Cardiac fibroblast (primary cell): ENCODE measurements at places on chromosomes 16 and 17.
A peak's percentile ranks its signal among the peaks of the same experiment; 100 is the strongest.

GRCh38 chr16:76668207-76668725 lies 391.1 kb downstream of the CNTNAP4 start:
- DNase-seq = no peak

DNA sequence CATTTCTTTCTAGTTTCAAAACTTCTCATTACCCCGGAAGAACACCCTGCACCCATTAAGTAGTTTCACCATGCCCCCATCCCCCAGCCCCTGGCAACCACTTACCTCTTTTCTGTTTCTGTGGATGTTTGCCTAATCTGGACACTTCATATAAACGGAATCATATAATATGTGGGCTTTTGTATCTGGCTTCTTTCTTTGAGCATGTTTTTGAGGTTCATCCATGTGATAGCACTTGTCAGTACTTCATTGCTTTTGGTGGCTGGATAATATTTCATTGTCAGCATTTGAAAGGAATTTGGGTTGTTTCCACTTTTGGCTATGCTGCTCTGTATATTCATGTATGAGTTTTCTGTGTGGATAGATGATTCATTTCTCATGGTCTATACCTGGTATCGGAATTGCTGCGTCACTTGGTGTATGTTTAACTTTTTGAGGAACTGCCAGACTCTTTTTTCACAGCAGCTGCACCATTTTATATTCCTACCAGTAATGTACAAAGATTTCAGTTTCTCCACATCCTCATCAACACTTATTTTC lies 30.0 kb upstream of the SLC5A10 start:
- peak; percentile 61 for DNase-seq

DNA sequence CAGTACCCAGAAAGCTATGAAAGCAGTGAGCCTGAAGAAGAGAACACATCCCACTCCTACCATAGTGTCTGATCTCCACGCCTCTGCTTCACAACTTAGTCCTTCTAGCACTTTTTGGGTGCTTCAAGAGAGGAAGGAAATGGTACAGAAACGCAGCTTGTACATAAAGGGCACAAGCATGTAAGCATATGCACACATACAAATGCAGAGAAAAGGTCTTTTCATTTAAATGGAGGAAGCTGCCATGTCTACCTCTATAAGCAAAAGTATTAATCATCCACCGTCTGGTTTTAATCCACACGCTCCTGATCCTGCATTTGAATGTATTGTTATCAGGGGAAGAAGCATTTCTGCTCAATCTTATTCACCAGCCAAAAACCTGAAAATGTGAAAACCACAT lies 100.7 kb downstream of the HIC1 start:
- no peak for DNase-seq

- DNase-seq = no peak
These were observed 20.7 kb downstream of the RABEP2 start for GRCh38 chr16:28904363-28904762.

DNA sequence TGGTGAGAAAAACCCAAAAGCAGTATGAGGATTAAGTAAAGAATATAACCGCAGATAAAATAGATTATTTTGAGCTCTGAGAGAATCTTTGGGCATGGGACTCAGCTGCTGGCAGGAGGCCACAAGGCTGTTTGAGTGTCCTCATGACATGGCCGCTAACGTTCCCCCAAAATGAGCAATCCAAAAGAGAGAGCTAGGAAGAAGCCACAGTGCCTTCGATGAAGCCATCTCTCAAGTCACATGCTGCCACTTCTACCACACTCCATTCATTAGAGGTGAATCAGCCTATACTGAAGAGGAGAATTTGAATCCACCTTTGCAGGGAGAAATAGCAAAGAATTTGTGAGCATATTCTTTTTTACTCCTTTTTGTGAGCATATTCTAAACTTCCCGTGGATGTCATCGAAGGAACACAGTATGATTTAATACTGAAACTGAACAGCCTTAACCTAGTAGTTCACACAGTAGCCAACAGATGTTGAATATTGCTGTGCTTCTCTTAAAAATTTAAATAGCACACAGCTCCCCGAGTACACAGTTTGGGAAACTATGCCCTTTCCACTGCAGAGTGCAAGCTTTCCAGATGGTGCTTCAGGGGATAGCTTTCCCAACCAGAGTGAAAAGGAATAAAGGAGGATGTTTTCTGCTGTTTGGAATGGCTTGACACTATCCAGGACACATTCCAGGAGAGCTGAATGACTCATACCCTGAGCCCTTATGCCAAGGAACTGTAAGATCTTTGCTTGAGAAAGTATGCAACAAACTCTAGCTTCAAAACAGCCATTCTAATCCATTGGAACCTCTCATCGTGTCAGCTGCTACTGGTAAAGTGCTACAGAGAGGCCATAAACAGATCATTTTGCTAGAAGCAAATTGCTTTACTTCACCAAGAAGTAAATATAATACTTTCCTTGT lies 33.9 kb downstream of the ANKFY1 start:
- DNase-seq = peak; percentile 99

- DNase-seq = peak; percentile 23
These were observed 215.1 kb downstream of the KATNIP start for GRCh38 chr16:27764869-27765675.

DNA sequence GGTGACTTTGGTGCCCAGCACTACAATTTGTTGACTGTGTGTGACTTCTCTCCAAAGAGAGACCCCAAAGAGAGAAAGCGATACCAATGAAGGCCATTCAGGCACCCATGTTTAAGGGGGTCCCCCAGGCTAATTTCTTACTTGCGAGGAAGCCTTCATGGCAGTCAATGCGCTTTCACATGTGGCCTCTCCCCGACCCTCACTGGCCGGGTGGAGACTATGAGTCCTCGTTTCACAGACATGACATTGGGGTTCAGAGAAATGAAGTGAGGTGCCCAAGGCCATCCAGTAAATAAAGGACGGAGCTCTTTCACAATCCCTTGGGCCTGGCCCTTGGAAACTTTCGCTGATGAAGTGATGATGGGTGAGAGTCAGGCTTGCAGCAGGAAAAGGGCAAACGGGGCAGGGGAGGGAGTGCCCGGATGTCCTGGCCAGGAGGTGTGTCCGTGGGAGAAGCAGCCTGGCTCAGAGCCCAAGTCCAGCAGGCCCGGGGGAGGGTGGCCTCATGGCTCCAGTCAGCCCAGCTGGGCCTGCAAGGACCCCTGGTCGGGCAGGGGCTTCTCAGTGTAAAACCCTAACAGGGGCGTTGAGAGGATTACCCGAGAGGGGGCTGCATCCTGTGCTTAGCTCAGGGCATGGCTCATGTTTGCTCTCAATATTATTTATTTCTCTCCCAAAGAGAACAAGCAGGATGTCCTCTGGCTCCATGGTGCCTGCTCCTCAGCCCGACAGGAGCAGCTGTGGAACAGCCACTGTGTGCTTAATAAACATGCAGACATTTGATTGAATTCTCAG lies 14.7 kb downstream of the TBX2 start:
- peak; percentile 49 for DNase-seq

DNA sequence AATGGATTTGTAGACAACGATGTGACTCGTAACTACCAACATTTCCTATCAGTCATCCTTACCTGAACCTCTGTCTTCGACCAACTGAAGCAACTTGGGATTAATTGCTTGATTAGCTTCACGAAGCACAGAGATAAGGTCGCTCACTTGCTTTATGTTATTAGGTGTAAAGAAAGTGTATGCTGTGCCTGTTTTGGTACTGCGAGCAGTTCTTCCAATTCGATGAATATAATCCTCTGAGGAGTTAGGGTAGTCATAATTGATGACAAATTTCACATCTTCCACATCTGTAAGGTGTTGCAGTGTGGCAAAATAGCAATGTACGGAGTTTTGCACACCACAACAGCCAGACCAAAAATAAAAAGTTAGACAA lies 3.6 kb upstream of the POLG2 start:
- DNase-seq = no peak

DNA sequence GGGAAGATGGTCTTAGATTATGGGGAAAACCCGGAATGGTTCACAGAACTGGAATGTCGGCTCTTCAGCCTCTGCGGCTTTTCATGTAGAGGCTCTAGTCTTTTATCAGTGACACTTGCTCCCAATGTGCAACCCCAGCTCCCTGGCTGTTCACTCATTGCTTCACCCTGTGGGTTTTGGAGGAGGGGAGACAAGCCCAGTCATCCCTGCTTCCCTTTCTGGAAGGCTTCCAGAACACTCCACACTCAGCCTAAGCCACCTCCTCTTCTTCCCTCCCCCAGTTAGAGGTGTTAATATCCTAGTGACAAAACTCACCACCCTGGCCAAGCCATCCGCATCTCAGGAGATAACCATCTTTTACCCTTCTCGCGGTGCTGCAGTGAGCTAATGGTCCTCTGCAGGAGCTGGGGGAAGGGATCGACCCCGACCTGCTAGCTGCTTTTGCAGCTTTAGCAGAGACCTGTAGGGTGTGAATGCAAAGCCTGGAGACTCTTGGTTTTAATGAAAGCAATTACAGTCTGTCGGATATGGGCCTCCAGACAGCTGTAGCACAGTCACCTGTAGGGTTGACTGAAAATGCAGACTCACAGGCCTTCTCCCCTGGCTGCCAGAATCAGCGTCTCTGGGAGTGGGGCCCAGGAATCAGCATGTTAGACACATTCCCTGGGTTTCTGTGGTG lies 24.3 kb upstream of the LASP1NB start:
- DNase-seq = peak; percentile 98

- no peak for DNase-seq
These were observed 162.7 kb upstream of the CIBAR2 start for GRCh38 chr16:85274924-85275323.

GRCh38 chr17:31074772-31075555 lies 19.8 kb upstream of the NF1 start:
- peak; percentile 11 for DNase-seq

- DNase-seq = no peak
These were observed 24.6 kb upstream of the SMURF2 start for GRCh38 chr17:64686705-64687104.

GRCh38 chr16:81817789-81818567 lies 38.9 kb downstream of the PLCG2 start:
- DNase-seq = no peak
